Bronchial epithelial cell (primary cell): ENCODE measurements at places on chromosomes 1 and 21. TPM values are rescaled to one million over a fixed set of nuclear protein-coding genes. Genes with fewer than 3 reads are reported as not detected.
A peak's percentile ranks its signal among the peaks of the same experiment; 100 is the strongest.

DNA sequence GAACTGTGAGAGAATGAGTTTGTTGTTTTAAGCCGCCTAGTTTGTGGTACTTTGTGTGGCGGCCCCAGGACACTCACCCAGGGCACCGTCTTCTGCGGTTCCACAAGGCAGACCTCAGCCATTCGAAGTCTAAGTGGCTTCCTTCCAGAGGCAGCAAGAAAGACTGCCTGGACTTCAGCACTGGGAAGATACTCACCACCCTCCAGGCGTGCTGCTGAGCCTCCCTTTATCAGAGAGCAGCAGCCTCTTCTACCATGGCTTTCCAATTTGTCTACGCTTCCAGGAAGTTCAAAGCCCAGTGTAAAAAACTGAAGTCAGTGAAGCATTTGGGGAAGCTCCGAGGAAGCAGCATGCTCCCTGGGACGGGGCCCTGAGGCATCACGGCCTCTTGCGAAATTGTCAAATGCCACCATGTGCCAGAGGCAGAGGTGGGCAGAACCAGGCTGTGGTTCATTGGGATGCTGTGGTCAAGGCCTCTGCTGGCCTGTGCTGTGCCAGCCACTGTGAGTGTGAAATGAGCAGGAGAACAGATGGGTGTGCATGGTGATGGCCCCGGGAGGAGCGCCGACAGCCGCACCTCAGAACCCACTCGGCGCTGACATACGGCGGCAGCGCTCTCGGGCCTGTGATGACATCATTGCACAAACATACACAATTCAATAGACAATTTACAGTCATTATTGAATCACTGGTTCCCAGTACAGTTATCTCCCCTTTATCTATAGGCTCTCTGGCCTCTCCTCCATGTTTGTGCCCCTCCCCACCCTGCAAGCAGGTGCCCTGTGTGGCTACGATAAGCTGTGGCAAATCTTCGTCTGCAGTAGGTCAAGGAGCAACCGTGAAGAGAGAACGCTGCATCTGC is 110.4 kb downstream of the PDE9A start:
- no peak for DNase-seq

GRCh38 chr1:175172503-175172902 is 20.1 kb downstream of the KIAA0040 start:
- DNase-seq: no peak

DNA sequence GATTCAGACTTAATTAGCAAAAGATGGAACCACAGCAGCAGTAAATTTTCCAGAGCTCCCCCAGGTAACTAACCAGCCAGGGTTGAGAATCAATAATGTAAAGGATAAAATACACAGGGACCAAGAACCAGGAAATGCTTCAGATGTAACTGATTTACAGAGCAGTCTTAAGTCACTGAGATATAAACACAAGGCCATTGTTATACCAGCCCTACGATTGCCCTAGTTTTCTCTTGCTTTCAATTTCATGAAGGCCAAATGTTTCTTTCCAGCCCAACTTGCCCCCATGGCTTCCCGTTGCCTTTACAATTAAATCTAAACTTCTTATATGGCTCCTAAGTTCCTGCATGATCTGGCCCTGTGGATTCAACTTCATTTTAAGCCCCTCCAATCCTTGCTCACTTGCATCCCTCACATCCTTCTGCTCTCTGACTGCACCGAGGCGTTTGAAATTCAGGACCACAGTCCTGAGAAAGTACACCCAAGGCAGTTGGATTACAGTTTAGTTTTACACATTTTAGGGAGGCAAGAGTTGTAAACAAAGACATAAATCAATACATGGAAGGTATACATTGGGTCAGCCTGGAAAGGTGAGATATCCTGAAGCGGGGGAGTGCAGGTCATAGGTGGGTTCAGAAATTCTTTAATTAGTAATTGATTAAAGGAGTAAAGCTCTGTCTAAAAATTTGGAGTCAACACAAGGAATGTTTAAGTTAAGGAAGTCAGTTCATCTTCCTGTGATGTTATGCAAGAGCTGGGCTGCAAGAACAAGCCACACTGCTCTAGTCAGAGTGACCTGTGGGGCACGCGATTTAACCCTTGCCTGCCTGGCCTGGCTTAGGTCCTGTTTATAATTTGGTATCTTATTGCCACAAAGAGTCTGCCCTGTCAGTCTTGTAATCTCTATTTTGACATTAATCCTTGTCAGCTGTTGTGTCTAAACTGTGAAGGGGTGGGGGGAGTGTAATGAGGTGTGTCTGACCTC is 69.9 kb upstream of the COG2 start:
- DNase-seq: peak; percentile 47

GRCh38 chr1:30111431-30111830 is 612.0 kb downstream of the MATN1 start:
- DNase-seq: peak; percentile 27

DNA sequence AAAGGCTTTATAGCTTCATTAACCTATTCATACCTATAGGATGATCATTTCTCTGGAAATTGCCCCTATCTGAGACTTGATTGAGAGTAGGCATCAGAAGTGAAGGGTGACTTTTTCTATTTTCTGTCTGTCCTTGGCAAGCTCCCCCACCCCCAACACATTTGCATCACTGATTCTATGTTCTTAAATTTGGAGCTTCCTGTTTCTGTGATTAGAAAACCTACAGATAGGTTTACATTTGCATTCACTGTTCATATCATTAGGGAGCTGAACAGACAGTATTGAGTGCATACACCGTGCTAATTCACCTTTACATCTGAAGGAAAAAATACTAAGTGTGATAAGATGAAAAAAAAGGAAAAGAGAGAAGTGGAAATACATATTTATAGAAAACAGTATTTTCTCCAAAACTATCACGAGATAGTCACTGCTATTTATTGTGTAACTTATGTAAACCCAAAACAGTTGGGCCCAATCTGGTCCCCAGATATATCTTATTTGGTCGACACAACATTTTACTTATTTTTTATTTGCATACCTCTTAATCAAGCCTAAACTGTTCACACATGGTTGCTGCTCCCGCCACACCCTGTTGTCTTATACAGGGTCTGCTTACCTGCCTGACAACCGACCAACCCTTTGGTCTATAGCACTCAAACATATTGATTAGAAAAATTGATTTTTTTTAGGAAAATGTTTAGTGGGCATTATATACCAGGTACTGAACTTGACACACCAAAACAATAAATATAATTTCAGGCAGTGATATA is 218.8 kb downstream of the NTNG1 start:
- no peak for DNase-seq

GRCh38 chr1:44512313-44512885 is 107.3 kb downstream of the RNF220 start:
- no peak for DNase-seq

DNA sequence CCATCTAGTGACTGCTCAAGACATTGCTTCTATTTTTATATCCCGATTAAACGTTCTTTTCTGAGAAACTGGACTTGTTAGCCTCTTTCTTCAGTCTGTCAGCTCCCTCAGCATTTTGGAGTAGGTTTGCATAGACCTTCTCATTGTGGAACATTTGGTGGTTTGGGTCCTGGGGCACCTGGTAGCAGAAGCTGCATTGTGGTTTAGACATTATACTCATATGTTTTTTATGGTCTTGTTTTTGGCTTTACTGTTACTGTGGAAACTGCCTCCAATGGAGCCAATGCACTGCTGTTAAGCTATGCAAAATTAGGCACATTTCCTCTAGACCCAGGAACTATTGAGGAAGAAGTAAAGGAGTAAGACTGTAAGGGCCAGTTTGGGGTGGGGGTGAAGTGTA is 36.7 kb upstream of the LRRC8B start:
- no peak for DNase-seq

DNA sequence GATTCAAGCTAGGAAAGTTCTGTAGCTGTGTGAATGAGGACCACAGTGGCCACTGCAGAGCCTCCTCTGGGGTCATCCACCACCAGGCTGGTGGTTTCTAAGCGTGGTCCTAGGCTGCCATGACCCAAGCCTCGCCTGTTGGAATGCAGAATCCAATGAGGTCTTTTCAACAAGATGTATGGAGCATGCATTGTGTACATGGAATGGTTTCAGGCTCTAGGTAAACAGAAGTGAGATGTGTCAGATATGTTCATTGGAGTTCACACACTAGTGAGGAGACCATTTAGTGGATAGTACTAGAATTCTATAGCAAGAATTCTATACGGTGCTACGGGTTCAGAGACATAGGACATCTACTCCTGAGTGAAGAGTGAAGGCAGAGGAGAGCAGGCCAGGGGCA is 10.7 kb downstream of the RNU5D-1 start:
- no peak for DNase-seq

- DNase-seq: no peak
These were observed 4.0 kb downstream of the H6PD start for GRCh38 chr1:9238550-9238949.

DNA sequence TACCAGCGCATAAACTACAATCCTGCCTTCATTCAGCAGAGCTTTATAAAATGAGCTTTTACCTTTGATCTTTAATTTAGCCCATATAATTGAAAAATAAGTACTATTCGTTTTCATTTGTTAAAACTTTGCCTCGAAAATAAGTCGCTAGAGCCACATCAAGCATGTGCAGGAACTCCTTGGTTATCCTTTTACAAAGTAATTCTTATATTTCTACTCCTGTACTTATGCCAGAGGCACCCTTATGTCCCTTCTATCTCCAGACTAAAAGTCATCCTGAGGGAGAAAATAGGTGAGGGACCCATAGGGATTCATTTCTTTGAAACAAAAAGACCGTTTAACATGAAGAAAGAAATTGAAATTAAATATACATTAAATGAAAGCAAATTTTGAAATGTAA is 278.2 kb upstream of the C1orf105 start:
- no peak for DNase-seq

DNA sequence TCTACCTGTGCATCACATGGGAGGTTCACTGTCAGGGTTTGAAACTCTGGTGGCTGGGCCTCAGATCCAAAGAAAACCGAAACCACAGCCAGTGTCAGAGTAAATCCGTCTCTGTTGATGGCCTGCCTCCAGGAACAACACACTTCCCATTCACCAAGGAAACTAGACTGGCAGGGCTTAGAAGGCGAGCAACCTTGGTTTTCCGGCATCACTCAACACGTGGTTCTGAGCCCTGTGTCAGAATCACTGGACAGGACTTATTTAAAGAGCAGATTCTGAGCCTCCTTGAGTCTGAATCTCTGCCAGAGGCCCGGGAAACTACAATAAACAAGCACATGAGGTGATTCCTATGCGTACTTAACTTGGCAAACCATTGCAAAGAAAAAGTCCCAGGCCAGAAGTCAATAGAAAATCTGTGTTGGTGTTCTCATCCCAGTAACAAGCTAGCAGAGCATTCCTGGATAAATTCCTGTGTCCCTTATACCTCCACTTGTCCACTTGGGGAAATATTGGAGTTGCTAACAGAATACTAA is 70.0 kb downstream of the KCTD3 start:
- DNase-seq: peak; percentile 22

DNA sequence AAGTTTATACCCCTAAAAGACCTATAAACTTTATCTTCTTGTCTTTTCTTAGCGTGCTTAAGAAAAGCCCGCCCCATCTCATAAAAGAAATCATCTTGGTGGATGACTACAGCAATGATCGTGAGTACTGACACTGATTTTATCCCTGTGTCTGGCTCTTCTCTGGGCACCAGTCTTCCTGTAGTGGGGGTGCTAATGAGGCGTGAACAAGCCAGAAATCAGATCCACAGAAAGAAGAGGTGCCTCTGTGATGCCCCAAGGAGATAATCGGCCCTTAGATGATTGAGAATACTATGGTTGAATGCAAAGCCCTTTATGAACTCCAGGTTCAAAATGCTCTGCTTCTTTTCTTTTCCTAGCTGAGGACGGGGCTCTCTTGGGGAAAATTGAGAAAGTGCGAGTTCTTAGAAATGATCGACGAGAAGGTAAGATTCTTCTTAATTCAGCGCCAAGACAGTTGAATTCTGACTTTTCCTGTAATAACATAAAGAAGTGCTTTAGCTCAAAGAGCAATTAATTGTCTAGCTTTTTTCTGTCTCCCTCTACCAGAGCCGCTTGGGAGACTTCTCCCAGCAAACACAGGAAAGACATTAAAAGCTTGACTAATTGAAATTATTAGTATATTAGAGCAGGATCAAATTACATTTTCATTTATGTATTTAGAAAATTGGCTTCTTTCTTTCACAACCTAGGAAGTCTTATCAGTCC is 169.4 kb downstream of the GALNT2 start:
- no peak for DNase-seq

DNA sequence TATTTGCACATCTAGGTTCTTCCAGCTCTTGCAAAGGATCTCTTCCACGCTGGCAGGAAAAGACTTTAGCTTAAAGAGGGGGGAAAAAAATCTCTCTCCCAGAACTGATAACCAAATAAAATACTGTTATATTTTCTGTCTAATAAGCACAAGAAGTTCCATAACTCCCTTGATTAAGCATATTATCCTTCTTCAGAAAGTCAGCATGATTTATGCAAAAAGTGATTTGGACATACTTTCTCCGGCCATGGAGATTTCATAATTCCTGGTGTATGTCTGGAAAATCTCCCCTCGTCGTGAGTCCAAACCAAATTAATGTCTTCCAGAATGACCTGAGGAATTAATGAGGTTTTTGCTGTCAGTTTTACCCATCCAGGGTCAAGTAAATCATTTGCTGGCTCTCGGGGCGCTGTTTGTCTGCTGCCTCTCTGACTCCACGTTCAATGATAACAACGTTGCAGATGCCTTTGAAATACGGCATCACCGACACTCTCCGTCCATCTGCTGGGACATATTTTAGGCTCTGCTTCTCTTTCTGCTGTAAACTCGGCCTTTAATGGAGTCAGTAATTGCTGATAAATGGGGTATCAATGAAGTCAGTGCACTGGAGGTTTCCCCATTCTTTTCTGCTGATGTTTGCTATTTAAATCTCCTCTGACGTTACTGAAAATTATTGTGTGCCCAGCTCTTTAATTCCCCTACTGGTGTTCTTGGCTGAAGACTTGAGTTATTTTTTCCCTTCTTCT is 112.9 kb downstream of the HLX start:
- no peak for DNase-seq

DNA sequence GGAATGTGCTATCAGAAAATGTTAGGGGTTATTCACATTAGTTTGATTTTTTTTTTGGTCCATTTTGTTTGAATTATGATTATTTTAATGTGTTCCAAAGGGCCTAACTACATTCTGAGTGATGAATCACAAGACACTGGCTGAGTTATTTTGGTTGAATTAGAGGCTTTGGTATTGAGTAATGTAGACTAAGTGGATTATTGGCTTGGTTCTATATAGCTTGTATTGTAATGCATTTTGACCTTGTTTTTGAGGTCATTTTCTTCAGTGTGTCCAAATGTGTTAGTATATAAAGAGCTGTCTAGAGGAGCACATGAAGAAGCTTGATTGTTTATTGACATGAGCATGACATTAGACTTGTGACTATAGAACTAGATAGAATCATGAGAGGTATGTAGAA is 3.4 kb downstream of the ZNF326 start:
- DNase-seq: no peak

The CAPN8 gene
- total RNA-seq: under 0.01 and 0.26 TPM in 2 replicates

The TNFRSF14 gene
- total RNA-seq: 10.4 and 11.1 TPM in 2 replicates

The CLDN17 gene
- total RNA-seq: 2.3 TPM in 1 of 2 replicates, not detected in the other

The OVAAL gene
- total RNA-seq: not detected in 2 replicates

The RXFP4 gene
- not detected in 2 replicates for total RNA-seq
